Activated T-helper 2 cell treated with anti-CD3 and anti-CD28 coated beads, Interferon-gamma antibody, Interleukin-2, Interleukin-4, amounts not matched to agents 10 μg/mL and 5 μg/mL and 100 μg/mL, durations not matched to agents 14 hours and 24 hours and 36 hours (primary cell): ENCODE measurements at places on chromosomes 6 and 20. TPM values are rescaled to one million over a fixed set of nuclear protein-coding genes. Genes with fewer than 3 reads are reported as not detected.

- H3K4me3 ChIP-seq: no peak overlapping the region
- no peak for DNase-seq
- H3K27ac ChIP-seq: no peak overlapping the region
Observed at GRCh38 chr20:63682384-63683139, 13.9 kb upstream of the TNFRSF6B start.

- no peak for DNase-seq
- H3K27me3 ChIP-seq: peaks cover 21% of the 10 kb centered on the region
- H3K4me3 ChIP-seq: no peak overlapping the region
- no peaks in the 10 kb centered on the region for H3K36me3 ChIP-seq
- H3K4me1 ChIP-seq: no peaks in the 10 kb centered on the region
- no peak overlapping the region for H3K27ac ChIP-seq
Observed at GRCh38 chr6:17574866-17575560, 25.1 kb upstream of the FAM8A1 start.

GRCh38 chr20:23099791-23100719 lies 13.9 kb upstream of the CD93 start:
- H3K4me1 ChIP-seq: no peaks in the 10 kb centered on the region
- DNase-seq: no peak
- H3K27ac ChIP-seq: no peak overlapping the region
- H3K4me3 ChIP-seq: no peak overlapping the region
- H3K27me3 ChIP-seq: peaks cover 3% of the 10 kb centered on the region
- no peaks in the 10 kb centered on the region for H3K36me3 ChIP-seq

ESR1 gene
- total RNA-seq: not detected in 2 replicates

GRCh38 chr20:59770270-59770669 lies 163.2 kb downstream of the SYCP2 start:
- no peak overlapping the region for H3K27ac ChIP-seq
- no peaks in the 10 kb centered on the region for H3K27me3 ChIP-seq
- H3K4me3 ChIP-seq: no peak overlapping the region
- no peaks in the 10 kb centered on the region for H3K36me3 ChIP-seq
- no peaks in the 10 kb centered on the region for H3K4me1 ChIP-seq

ASIP gene
- not detected in 2 replicates for total RNA-seq

OR2H1 gene
- total RNA-seq: not detected in 2 replicates

DNA sequence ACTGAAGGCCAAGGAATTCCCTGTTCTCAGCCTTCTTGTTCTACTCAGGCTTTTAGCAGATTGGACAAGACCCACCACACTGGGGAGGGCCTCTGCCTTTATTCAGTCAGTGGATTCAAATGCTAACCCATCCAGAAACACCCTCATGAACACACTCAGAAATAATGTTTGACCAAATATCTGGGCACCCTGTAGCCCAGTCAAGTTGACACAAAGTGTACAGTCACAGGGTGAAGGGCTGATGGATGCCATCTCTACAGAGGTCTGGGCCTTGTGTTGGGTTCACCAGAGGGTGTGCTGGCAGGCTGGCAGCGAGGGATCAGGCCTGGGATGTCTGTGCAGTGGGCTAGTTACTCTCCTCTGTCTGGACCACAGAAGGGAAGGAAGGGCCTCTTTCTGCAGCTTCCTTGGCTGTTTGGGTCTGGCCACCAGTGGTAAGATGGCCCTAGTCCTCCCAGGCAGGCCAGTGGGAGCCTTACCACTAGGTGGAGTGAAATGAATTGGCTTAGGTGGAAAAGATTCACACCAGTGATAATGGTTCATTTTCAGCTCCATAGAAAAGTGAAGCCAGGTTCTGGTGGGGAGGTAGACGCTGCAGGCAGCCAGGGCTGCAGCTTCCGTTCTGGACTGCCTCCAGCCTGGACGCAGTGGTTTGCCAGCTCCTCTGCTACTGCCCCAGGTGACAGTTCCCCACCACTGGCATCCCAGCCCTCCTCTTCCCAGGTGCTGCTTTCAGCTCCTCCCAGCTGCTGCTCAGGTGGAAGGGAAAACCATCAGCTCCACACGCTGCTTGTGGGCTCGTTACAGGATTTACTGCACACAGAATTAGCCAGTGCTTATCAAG lies 9.2 kb downstream of the TUBB2A start:
- no peaks in the 10 kb centered on the region for H3K36me3 ChIP-seq
- H3K4me3 ChIP-seq: no peak overlapping the region
- peaks cover 3% of the 10 kb centered on the region for H3K4me1 ChIP-seq
- peaks cover 3% of the 10 kb centered on the region for H3K27me3 ChIP-seq
